Activated T-helper 1 cell treated with anti-CD3 and anti-CD28 coated beads, Interleukin-12 subunit alpha, Interleukin-12 subunit beta, Interleukin-2, Interleukin-4 antibody, amounts not matched to agents 30 ng/mL and 10 ng/mL and 1 ng/mL, durations not matched to agents 14 hours and 24 hours and 36 hours (primary cell): ENCODE measurements at places on chromosomes 3 and 15.

- DNase-seq: no peak
These were observed 275.7 kb upstream of the THBS1 start for GRCh38 chr15:39304931-39305728.

GRCh38 chr3:137222736-137223225 is 265.0 kb downstream of the IL20RB start:
- no peak for DNase-seq

DNA sequence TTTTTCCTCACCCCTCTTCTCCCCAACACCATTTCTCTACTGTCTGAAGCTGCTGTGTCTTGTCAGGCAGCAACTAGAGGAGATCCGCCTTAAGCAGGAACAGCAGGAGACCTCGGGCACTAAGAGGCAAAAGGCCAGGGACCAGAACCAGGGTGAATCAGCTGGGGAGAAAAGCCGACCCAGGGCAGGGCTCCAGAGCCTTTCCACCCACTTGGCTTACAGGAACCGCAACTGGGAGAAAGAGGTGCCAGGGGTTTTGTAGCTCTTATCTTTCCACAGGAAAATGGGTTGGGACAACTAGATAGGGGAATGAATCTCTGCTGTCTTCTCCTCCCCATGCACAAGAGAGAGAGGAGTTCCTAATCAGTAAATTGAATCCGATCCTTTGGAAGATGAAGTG is 3.0 kb upstream of the NGRN start:
- DNase-seq: no peak

- DNase-seq: no peak
These were observed 44.0 kb upstream of the MANF start for GRCh38 chr3:51340989-51341636.

DNA sequence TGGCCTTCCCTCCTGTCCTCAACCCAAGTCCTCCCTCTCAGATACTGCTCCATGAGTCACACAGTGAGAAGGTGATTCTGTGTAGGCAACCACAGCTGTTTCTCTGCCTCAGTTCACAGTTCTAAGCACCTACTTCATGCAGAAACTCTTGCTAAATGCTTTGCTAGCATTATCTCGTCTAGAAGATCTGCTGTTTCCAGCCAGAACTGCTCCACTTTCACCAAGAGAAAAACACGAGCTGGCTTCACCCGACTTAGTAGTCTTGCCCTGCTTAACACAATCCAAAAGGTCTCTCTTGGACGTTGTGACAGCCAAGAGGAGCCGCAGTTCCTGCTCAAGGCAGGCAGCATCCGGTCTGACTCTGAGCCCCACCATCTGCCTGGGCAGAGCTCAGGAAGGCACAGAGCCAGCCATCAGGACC is 272.1 kb downstream of the UACA start:
- no peak for DNase-seq

DNA sequence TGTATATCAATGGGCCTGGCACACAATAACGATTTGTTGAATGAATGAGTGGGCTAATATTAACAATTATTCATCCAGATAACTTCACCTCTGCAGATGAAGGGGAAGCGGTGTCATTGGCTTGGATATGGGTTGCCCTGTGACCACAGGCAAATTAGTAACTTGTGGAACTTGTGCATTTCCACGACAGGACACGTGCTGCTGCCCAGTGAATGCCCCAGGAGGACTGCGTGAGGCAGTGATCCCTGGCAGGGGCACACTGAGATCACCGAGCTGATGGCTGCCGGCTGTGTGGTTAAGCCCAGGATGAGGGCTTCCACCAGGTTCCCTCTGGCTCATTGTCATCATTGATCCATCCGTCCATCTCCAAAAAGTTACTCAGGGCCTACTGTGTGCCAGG is 84.1 kb upstream of the HACD2 start:
- no peak for DNase-seq

GRCh38 chr3:133576169-133576568 is 2.7 kb downstream of the CDV3 start:
- no peak for DNase-seq

DNA sequence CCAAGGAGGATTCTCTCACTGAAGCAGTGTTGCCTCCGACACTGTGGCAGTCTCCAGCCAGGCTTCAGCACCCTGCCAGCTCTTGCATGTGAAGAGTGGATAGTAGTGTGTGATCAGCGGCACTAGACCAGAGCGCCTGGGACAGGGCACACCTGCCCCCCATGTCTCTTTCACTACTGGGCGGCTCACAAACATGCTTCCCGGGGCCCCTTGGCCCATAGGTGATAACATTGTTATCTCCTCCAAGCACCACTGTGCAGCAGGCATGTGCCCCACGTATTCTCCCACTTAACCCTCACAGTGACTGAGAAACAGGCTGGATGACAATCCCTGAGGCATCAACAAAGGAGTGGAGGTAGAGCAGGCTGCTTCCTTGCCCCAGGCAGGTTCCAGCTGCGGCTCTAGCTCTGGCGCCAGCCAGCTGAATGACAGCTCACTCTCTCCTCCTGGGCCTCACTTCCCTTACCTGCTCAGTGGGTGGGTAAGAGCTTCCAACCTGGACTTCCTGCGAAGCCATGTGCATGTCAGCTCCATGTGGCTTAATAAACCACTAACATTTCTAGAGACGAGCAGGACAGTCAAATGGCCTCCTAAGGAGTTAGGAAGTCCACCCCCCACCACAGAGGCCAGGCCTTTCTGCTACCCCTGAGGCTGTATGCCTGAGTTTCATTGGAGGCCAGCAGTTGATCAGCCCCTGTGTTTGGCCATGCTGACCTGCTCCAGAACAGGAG is 37.8 kb downstream of the KLF13 start:
- no peak for DNase-seq

DNA sequence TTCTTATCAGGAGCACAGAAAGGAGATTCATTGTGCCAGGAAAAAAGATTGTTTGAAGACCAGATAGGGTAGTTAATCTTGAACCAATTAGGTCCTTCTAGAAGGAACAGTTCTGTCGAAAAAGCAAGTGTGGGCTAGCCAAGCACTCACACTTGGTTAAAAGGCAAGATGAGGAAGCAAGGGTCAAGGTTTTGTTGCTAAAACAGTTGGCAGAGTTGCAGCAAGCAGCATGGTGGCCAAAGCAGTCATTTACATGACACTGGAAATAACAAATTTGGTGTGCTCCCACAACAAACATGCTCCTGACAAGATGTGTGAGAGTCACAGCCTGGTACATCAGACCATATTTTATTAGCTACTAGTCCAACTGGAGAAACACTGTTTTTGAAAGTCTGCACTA is 228.0 kb upstream of the CFAP20DC start:
- no peak for DNase-seq

DNA sequence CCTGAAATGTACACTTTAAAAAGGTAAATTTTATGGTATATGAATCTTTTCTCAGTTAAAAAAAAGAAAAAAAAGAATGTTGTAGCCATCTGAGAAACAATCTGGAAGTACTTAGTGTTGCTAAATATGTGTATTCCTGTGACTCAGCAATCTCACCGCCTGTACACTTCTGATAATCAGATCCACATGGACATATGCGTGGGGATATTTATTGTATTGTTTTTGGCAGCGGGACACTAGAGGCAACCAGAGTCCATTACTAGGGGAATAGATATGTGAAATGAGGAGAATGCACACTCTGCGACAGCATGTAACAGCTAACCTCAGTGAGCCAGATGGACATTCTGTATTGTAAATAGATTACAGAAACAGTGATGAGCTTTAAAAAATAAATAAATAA is 65.4 kb downstream of the AQP9 start:
- no peak for DNase-seq

DNA sequence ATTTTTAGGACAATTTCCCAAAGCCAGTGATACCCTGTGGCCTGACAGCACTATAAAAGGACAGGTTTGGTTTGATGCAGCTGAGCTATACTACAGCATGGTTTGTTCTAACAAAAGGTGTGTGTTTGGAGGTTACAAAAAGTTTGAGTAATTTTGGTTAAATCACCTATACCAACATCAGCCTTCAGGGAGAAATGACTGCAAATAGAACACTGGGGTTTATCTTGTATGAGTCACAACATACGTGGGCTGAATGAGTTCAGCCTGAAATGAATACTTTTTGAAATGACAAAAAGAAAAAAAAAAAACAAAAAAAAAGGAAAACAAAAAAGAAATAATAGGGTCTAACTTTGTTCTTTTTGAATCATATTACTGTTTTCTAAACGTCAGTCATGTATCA is 345.7 kb downstream of the CNTN3 start:
- DNase-seq: no peak

GRCh38 chr3:72891053-72891855 is 3.4 kb downstream of the GXYLT2 start:
- DNase-seq: no peak

DNA sequence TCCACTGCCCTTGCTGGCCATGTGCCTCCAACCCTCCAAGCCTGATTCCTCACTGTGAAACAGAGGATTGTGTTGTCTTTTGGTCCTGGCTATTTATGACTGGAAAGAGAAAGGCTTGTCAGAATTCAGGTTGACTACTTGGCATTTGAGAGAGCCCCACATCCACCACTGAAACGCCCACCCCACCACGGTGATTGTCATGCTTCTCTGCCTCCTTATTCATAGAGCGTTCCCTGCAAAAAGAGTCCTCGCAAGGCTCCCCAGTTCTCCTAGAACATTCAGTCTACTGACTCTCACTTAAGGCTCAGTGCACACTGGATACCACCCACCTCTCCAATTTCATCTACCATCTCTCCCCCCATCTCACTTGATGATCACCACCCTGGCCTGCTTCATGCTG is 162.9 kb upstream of the WNT5A start:
- no peak for DNase-seq

DNA sequence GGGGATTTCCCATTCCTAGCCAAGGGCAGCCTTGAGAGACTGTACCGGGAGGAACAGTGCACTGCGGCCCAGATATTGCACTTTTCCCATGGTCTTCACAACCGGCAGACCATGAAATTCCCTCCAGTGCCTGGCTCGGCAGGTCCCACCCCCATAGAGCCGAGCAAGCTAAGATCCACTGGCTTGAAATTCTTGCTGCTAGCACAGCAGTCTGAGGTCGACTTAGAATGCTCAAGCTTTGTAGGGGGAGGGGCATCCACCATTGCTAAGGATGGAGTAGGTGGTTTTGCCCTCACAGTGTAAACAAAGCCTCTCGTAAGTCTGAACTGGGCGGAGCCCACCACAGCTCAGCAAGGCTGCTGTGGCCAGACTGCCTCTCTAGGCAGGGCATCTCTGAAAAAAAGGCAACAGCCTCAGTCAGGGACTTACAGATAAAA is 156.3 kb downstream of the FRMD5 start:
- DNase-seq: no peak

DNA sequence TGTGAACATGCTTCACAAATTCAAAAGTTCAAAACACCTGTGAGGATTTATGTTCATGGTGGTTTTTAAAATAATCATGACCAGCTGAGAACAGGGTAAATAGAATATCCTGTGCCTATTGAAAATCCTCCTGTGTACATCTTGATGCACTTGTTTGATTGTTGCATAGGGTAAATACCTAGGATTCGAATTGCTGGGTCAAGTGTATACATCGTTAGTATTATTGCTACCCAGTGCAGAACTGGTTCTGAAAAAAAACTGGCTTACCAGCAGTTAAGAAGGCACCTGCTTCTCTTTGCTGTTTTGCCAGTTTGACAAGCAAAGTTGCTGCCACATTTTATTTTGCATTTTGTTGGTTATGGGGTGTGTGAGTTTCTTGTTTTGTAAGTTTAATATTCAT is 272.6 kb downstream of the CLSTN2 start:
- DNase-seq: no peak

DNA sequence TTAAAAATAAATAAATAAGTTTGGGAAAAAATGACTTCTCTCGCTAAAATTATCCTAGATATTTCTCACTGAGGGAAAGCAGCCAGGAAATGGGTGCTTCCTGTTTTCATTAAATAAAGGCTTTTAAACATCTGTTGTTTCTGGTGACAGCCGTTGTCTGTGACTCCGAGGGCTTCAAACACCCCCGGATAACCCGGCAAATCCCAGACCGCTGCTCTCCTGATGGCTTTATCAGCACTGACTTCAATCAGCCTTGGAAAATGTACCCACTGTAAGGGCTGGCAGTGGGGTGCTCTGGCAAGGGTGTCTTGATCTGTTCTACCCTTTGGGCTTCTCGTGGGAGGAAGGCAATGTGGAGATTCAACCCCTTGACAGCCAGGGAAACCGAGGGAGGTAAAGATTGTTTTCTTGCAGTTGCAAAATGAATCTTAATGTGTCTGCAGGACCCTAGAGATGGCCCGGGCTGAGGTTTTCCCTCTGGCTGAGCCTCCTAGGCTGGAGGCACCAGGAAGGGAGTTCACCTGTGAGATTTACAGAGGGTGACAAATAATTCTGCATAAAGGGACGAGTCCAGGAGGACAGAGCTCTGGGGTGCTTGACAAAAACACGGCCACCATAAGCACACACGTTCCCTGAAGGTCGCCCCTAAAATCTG is 33.6 kb upstream of the SEC13 start:
- no peak for DNase-seq

- DNase-seq: peak; percentile 9
These were observed 154.0 kb downstream of the ADAMTS9 start for GRCh38 chr3:64533617-64534317.
